ENCODE measurements at places on chromosomes 12 and 14.

DNA sequence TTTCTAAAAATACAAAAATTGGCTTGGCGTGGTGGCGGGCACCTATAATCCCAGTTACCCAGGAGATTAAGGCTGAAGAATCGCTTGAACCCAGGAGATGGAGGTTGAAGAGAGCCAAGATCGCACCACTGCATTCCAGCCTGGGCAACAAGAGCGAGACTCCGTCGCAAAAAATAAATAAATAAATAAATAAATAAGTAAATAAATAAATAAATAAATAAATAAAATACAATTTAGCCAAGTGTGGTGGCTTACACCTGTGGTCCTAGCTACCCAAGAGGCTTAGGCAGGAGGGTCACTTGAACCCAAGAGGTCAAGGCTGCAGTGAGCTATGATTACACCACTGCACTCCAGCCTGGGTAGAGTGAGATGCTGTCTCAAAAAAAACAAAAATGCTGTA, 26.5 kb upstream of the SPTSSA start:
- no peak for DNase-seq

GRCh38 chr14:93959239-93960107, 16.9 kb downstream of the ASB2 start:
- no peak for DNase-seq

DNA sequence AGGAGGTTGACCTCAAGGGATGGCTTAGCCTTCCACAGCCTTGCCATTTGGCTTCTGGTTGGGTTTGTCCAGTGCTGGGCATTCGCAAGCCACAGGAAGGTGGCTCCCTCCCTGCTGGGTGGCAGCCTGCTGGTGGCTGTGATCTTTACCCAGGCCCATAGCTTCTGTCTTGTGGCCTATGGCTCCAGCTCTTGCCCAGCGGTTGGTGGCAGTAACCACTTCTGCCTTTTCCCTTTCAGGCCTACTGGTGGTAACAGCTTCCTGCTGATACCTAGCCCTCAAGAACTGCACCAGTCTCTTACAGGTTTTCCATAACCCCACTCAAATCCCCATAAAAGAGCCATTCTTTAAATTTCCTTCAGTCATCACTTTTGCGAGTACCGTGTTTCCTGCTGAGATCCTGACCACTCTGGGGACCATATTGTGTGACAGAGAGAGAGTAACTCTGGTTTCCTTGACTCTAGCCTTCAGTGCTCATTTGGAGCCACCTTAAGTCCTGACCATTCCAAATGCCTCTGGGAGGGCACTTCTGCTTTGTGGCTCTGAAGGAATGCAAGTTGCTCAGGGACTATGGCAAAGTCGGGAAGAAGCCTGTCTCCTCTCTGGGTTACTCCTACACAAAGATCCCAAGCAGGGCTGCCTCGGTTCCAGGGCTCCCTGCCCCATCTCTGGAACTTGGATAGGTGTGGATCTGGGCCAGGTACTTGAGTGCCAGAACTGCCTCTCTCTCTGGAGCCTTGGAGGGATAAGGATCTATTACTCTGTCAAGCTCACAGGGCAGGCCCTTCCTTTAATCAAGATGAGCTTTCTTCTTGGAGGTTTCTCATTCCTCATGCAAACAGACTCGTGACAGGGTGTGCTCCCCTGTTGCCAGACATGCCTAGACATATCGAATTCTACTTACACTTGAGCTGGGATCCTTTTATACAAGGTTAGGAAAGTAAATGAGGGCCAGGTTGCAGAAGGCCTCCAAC, 2.9 kb upstream of the NYNRIN start:
- DNase-seq, result no peak

DNA sequence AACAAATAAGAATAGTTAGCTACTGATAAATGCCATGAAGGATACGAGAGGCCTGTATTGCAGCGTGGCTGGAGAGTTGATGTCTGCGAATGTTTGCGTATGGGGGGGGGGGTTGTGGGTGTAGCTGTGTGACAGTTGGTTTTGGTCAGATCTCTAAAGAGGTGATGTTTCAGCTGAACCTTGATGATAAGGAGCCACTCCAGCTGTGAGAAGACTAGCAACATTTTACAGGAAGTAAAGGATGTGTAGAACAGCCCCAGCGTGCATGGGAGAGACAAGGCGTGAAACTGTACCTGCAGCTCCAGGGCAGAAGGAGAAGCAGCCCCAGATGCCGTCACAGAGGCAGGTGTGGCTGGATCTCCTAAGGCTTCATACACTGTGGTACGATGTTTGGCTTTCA, 416.9 kb downstream of the TMEM132D start:
- DNase-seq, result no peak

GRCh38 chr14:50624447-50624846, 43.7 kb downstream of the SAV1 start:
- no peak for DNase-seq

DNA sequence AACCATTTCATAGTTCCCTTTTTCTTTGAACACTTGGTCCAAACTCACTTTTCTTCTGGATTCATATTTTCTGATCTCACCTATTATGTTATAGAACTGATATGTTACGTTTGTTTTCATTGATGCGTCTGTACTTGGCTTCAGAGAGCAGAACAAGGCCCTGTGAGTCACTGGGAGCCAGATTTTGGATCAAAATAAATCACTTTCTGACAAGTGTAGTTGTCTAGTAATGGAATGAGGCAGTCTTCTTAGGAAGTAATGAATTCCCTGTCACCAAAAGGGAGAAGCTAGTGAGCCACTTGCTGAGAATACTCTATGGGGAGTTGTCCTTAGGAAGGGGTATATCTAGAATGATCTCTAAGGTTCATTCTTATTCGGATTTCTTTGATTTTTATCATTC, 10.2 kb downstream of the BICD1 start:
- DNase-seq, result no peak

DNA sequence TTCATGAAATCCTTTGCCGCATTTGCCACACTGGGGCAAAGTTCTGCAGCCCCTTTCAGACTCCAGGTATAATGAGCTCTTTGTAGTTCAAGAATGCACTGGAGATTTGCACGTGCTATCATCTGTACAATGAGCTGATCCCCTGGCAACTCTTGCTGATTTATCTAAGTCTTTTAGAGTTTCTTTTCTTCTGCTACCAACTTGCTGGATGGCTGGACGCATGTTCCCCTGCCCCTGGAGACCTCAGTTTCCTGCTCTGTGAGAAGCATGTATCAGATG, 103.2 kb downstream of the CMKLR1 start:
- DNase-seq, result no peak

DNA sequence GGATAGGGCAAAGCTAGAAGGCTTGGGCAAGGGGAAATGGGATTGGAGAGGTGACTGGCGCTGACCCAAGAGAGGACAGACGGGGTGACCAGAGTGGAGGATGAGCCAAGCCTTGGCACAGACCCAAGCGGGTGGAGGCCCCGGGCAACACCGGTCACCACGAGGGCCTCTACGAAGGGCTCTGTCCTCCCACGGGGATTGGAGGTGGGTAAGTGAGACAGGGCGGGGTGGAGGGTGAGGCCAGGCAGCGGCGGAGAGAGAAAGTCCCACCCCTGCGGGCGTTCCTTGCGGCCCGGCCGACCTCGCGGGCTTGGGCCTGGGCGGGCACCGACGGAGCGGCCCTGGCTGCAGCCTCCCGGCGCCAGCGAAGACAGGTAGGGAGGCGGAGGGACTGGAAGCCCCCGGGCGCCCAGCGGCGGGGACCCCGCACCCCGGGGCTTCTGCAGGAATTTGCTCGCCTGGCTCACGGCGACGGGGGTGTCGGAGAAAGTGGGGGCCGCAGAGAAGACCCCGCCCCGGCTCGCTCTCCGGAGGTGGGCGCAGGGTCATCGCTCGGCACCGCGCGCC, at the start of gene PAPLN:
Gene PAPLN, plus strand, starts transcription at position 288 of the 567 bp plus-strand sequence. CDS start 2,273 bp downstream, outside the sequence.
- no peak for DNase-seq

DNA sequence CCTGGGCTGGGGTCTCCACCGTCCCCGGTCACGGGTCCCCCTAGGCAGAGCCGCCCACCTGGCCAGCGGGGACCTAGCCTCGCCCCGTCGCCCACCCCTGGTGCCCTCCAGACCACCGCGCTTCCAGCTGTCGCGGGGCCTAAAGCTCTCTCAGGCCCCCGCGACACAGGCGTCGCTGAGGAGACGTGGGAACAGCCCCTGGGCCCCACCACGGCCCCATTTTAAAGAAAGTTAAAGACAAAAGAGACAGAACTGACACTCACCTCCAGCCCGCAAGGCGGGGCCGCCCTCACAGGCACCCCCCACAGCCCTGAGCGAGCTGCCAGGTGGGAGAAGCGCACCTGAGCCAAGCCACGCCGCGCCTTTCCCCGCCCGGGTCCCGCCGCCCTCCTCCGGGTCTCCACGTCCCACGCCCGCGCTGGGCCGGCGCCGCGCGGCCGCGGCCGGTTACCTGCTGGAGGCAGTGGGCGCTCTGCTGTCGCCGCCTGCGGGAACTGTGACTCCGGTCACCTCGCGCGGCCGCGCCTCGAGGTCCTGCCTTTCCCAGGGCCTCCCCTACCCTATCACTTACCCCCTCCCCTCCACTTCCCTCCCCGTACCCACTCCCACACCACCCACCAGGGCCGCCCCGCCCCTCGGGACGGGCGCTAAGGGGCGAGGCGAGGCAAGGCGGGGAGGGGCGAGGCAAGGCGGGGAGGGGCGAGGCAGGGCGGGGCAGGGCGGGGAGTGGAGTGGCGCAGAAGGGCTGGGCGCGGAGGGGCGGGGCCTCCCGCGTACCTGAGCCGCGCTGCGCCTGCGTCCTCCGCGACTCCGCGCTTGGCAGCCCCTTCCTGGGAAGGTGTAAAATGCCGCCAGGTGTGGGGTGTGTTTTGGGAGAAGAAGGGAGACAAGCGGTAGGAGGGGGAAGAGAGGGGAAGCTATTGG, 31.2 kb downstream of the TC2N start:
- peak; percentile 71 for DNase-seq

DNA sequence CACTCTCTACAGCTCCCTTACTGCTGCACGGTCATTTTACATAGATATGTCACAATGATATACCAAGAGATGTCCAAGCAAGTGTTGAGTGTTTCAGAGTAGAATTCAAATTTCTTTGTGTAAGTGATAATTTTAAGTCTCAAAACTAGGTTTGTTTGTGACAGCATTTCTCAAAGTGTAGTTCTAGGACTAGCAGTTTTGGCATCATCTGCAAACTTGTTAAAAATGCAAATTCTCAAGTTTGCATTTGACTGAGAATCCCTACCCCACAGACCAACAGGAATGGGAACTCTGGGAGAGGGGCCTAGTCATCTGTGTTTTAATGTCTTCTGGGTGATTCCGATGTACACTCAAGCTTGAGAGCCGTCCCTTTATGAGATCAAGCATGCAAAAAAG, 97.6 kb downstream of the HELB start:
- DNase-seq, result no peak

- no peak for DNase-seq
Measured at GRCh38 chr12:7282844-7283243, 21.0 kb upstream of the ACSM4 start.

- DNase-seq, result no peak
Measured at GRCh38 chr12:42698213-42698612, 108.7 kb upstream of the PRICKLE1 start.

DNA sequence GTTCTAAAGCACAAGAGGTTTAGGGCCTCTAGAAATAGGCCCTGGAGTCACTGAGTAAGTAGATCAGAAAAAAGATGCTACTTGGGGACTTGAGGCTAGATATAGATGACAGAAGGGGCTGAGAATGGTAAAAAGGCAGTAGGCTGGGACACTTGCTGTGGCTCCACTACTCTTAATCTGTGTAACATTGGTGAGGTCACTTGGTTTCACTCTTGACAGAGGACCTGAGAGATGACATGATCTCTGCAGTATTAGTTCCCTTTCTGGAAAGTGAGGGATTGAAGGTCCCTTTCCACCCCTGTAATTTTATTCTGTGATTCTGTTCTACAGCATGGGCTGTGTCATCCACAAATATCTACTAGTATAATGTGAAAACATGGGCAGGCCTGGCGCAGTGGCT, 39.7 kb downstream of the MAPKAPK5 start:
- DNase-seq, result no peak

DNA sequence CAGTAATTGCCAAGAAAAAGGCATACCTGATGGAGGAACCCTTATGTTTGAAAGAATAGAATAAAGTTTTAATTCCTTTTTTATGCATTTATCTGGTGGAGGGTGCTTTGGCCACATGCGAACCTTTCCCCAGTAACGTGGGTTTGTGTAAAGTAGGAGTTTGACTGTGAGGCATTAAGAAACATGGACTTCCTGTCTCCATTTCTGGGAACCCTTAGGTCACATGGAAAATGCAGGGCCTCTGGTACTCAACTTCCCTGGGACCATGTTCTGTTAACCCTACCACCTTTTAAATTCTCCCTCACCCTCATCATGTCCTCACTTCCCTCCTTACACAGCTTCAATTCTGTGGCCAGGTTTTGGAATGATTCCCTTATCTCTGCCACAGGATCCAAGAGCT, 80.3 kb downstream of the PPM1A start:
- no peak for DNase-seq

DNA sequence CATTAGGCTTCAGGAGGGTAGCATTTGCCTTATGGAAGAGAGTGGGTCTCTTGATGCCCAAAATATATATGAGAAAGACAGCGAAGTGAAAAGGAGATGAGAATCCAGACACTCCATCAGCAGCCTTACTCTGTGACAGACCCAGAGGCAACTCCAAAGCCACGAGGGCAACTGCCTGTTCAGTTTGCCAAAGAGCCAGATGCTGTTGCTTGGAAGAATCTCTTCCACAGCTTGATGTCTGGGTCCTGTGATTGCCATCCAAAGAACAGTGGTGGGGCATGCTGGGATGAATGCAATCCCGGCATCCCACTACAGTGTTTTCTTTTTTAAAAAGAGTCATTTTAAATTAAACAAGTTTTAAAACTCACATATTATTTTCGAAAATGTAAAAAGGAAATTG, 10.9 kb upstream of the OTX2 start:
- peak; percentile 91 for DNase-seq

GRCh38 chr12:75161488-75161887, 48.2 kb downstream of the KCNC2 start:
- no peak for DNase-seq
